ENCODE measurements at places on chromosomes 1 and 21.

GRCh38 chr1:14222086-14222485, 376.4 kb upstream of the KAZN start:
- no peak for DNase-seq

DNA sequence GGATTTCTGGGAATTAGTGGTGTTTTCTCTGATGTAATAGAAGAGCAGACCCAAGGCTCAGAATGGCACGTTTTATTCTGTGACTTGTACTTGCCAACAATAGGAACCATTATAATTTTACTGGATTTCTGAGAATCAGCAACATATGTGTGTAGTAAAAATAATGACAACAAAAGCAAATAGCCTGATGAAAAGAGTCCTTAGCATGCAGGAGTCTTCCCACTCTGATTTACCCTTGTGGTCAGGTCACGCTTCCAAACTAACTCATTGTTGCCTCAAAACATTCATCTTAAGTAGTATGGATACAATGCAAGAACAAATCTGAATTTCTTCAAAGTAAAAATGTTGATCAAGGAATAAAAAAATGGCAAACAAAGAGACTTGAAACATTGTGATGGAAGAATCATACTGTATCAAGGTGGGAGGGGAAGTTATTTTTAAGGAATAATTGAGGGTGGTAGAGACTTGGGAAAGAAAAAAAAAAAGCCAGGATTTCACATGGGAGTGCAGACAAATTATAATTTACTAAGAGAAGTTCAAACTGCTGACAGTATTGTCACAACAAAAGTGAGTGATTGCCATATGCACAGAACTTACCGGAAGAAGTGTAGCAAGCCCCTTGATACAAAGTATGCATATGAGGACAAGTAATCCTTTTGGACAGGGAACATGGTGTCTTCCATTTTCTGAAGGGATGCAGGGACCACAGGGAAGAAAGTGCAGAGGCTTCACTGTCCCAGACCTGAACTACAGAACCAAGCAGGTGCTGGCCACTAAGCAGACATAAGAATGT, 31.2 kb upstream of the RGL1 start:
- peak; percentile 14 for DNase-seq

GRCh38 chr1:43610339-43610738, 39.6 kb upstream of the KDM4A start:
- DNase-seq, result no peak

GRCh38 chr1:92447033-92447681, 39.6 kb downstream of the GFI1 start:
- no peak for DNase-seq

GRCh38 chr1:167714098-167714438, 7.7 kb upstream of the MPZL1 start:
- no peak for DNase-seq

DNA sequence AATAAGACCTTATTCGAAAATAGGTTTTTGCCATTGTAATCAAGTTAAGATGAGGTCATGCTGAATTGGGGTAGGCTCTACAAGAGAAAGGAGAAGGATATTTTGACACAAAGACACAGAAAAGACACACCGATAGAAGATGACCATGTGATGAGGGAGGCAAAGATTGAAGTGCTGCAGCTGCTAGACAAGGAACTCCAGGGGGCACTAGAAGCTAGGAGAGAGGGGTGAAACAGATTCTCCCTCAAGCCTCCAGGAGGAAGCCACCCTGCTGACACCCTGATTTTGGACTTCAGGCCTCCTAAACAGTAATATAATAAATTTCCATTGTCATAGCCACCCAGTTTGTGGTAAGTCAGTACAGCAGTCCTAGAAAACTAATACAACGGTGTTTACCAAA, 506.8 kb upstream of the CAMK1G start:
- peak; percentile 12 for DNase-seq

GRCh38 chr1:223739366-223740037, 27.2 kb downstream of the CAPN2 start:
- peak; percentile 30 for DNase-seq

DNA sequence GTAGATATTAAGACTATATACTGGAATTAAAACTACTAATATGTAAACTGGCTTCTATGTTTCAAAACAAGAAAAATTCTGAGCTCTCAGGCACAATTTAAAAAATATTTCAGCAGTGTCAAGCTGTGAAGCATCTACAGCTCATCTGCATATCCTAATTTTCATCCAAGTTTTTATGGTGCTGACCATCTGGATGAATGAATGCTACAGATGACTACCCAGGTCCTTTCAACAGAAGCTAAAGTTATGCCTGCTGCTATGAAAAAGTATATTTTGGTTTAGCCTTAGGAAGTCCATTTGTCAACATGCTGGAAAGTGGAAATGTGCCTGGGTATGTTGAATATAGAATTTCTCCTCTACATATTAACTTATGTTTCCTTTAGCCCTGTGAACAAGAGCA, 206.9 kb downstream of the NEGR1 start:
- no peak for DNase-seq

DNA sequence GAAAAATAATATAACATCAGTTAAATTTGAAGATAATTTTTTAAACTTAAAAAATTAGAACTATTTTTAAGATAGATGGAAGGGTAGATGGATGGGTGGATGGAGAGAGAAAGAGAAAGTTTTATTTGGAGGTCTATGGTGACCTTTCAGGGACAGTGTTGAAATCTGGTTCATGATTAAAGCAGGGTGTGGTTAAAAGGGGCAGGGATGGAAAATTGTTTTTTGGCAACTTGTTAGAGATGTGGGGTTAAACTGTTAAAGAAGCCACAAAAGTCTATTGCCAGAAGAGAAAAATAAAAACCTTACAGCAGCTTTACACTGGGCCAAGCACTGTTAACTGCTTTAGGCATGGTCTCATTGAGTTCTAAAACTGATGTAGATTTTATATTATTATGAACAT, 134.9 kb upstream of the GORAB start:
- DNase-seq, result no peak

- peak; percentile 79 for DNase-seq
Observed at GRCh38 chr1:33143698-33144097, 38.1 kb downstream of the TRIM62 start.

DNA sequence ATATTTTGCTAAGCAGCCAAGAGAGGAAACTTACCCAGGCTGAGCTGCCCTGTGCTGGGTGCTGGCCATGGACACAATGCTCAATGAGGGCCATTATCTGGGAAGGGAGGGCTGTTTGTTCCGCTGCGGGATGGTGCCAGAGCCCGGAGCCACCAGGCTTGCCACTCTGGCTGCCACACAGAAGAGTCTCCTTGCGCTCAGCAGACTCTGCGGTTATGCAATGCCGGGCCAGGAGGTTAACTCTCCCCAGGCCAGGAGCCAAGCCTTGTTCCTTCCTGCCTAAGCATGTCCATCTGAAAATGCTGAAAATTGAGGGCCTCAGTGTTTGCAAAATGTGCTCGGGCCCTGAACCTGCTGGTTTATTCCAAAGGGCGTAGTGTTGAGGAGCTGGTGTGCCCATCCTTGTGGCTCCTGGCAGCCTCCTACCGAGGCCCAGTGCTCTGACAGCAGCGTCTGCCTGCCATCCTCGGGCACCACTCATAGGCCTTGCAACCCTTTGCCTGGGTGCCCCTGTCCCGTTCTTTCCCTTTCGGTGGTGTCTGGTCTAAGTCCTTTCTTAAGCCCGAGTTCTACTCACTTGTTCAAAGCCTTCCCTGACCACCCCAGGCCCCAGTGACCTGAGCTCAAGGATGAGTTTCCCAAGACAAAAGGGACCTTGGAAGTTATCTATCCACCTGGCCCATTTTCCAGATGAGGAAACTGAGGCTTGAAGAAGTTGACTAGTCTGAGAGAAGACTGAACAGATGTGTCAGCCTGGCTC, 133.8 kb upstream of the EDN2 start:
- DNase-seq, result no peak

- DNase-seq, result no peak
Observed at GRCh38 chr1:175503538-175503937, 239.9 kb downstream of the TNR start.

DNA sequence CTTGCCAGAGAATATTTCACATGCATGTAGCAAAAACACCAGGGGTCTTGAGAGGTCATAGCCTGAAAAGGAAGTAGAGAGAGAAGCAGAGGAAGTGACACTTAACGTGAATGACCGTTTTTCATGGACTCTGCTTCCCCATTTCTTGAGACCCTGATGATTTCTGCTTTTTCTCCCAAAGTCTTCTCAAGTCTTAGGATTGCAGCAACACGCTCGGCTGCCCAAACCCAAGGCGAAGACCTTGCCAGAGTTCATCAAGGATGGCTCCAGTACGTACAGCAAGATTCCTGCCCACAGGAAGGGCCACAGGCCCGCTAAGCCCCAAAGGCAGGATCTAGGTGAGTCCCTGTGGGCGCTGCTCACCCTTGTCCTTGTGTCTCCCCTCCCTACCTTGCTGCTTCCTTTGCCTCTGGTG, 12.8 kb downstream of the THEMIS2 start:
- DNase-seq, result no peak

- DNase-seq, result no peak
Observed at GRCh38 chr1:230957580-230957989, 21.1 kb downstream of the TTC13 start.

Data from fibroblast of skin of right biceps (primary cell).